GM10248 (cell line): ENCODE measurements at places on chromosomes 1 and 21.
A peak's percentile ranks its signal among the peaks of the same experiment; 100 is the strongest.

DNA sequence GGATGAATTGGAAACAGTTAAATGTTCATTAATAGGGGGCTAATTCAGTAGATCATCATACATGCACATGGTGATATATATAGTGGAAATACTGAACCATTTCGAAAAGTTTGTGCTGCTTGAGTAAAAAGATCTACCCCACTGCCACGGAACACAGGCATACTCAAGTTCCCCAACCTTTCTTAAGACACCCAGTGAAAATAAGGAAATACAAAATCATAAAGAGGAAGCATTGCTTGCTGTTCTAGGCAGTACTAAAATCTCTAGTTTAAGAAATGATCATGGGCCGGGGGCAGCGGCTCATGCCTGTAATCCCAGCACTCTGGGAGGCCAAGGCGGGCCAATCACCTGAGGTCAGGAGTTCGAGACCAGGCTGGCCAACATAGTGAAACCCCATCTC, 37.6 kb upstream of the KIRREL1 start:
- DNase-seq, result no peak

GRCh38 chr1:159921251-159921650, 4.1 kb downstream of the TAGLN2 start:
- DNase-seq, result peak; percentile 75

DNA sequence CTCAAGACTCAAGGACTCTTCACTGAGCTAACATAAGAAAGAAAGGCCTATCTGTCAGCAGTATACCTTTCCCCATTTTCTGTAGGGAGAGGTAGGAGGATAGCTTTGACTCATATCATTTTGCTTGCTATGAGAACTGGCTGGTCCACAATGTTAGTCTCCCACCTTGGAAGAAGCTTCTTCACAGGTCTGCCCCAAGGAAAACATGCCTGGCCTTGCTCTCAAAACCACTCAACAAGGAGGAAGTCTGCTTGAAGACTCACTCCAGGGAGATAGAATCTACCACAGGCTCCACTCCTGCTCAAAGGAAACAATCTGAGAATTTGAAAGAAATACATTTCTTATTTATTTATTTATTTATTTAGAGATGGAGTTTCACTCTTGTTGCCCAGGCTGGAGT, 29.5 kb upstream of the LAMC1 start:
- DNase-seq, result no peak

DNA sequence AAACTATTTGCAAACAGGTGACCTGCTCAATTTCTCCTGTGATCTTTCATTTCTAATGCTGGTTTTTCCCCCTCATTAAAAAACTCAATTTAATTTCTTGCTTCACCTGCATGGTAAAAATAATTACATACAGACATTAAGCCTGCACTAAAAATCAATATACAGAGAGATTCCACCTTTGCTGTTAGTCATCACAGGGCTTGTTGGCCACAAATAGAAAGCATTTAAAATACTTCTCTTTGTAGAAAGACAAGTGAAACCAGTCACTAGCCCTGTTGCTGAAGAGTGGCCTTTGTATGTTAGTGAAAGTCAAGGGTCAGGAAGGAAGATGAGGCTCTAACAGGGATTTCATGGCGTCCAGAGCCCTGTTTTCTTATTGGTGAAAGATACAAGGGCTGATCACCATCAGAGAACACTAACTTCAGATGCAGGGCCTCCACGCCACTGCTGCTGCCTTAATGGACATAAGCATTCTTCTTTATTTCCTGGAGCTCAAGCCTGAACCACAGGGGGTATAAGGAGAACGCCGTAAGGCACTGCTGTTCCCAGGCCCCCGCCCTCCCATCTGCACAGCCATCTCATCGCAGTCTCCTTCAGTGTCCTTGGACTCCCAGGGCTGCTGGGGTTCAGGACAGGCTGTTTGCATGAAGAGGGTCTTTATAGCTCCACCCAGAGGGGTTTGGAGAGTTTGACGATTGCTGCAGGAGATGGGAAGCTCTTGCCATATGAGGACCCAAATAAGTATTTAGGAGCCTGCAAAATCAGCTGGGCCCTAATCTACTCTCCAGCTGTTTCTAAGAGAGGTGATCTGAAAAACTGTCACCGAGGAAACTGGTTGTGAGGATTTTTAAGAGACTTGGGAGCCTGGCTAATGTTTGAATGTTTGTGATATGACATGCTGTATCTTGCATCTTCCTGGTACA, 117.3 kb upstream of the IRF2BP2 start:
- peak; percentile 64 for DNase-seq

GRCh38 chr21:43578677-43579303, 80.5 kb downstream of the HSF2BP start:
- DNase-seq, result no peak

DNA sequence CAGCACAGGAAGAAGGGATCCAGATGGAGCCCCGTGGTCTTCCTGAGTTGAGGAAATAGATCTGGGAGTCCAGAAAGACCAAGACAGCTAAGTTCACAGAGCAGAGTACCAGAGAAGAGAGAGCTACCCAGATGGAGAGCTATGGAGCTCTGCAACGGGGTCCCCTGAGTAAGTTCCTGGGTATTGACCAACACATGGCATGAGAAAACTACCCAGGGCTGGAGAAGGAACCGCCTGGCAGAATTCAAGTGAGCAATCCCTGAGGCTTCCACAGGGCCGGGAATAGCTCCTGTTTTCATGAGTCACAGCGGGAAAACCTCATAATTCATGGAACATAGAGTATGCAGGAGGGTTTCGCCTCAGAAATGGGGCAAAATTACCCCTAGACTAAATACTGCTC, 19.7 kb downstream of the STPG1 start:
- no peak for DNase-seq

- DNase-seq, result no peak
Measured at GRCh38 chr1:56146449-56146848, 432.9 kb downstream of the PLPP3 start.

DNA sequence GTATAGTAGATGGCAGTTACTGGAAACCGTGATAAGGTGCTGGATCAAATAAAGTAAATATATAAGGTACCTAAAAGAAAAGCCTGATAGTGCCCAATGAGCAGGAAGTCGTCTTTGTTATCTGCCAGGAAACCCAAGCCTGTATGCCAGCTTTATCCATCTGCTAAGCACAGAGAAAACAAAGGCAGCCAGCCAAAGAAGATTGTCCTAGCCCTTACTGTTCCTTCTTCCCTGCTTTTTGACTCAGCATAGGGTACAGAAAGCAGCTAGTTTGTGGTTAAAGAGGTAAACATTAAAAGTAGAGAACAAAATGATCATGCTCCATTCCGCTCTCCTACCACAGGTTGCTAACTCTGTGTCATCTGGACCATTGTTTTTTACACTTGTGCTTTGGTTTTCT, 10.1 kb downstream of the KRTAP22-2 start:
- no peak for DNase-seq

- DNase-seq, result no peak
Measured at GRCh38 chr1:109863667-109864046, 47.0 kb upstream of the CSF1 start.

DNA sequence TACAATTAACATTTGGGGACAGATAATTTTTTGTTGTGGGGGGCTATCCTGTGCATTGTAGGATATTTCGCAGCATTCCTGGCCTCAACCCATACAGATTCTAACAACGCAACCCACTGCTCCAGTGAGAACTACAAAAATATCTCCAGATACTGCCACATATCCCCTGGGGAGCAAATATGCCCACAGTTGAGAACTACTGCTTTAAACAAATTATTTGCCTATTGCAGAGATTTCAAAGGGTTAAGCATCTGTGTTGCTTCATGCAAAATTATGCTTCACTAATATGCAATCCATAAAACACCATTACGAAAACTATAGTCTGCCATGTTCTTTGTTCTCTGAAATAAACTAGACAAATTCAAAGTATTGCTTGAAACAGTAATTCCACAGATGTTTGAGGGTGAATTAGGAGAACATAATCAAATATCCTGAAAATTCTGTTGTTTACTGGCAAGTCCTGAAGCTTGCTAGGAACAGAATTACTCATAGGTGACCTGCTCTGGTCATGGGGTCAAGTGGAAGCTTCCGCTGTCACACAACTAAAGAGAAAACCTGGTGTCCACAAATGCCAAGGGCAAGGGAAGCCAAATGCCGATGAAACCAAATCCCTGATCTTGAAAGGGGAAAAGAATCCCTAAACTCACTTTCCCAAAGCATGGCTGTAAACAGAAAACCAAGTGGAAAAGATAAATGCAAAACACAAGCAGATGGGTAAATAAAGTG, 149.4 kb downstream of the RERE start:
- DNase-seq, result no peak

- DNase-seq, result no peak
Measured at GRCh38 chr21:15009837-15010363, 54.9 kb downstream of the NRIP1 start.

- DNase-seq, result no peak
Measured at GRCh38 chr1:181251713-181252075, 163.2 kb downstream of the IER5 start.

DNA sequence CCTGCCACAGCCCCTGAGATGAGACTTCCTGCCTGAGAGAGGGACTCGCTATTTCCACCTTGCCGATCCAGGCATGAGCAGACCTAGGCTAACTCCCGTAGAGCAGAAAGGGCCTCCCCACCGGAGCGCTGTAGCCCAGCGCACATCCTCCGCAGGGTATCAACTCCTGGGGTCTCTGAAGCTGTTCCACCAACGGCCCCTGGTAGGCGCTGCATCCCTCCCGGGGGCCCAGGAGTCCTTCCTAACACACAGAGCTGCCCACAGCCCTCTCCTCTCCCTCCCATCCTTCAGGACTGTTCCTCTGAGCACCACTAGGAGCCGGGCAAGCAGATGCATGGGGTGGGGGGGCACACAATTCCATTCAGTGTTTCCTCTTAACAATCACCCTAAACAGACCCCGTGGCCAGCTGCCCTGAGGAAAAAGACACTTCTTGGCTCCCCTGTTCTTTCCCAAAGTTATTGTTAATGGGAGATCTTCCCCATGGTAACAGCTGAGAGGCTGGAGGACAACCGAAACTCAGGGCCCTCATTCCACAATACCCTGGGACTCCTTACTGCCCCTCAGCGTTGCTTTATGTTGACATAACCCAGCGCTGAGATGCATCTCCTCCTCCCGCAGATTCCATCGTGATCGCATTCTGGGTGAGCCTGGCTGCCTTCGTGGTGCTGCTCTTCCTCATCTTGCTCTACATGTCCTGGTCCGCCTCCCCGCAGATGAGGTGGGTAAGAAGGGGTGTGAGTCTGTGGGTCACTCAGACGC, 7.5 kb downstream of the MRAP start:
- no peak for DNase-seq

GRCh38 chr1:230274254-230274653, 151.9 kb downstream of the PGBD5 start:
- no peak for DNase-seq

DNA sequence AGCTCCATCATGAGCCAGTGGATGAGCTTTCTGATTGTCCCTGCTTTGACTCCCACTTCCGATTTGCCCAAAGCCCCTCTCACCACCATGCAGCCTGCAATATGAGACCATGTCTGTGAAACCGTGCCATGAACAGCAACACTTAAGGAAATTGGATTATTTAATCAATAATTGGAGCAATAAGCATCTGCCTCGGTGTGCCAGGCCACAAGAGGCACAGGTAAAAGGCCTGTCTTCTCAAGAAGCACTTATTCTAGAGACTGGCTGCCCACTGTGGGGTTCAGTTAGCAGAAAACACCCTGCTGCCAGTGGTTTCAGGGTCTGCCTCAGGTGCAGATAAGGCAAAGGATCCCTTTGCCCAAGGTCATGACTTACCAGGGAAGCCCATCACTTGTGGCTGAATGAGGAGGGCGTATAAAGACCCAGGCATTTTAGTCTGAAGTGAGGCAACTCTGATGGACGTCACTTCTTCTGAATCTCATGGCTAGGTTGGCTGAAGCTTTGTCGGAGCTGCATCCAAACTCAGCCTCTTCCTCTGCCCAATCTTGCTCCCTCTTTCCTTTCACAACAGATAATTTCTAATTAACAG, 7.1 kb upstream of the CHI3L2 start:
- DNase-seq, result no peak

DNA sequence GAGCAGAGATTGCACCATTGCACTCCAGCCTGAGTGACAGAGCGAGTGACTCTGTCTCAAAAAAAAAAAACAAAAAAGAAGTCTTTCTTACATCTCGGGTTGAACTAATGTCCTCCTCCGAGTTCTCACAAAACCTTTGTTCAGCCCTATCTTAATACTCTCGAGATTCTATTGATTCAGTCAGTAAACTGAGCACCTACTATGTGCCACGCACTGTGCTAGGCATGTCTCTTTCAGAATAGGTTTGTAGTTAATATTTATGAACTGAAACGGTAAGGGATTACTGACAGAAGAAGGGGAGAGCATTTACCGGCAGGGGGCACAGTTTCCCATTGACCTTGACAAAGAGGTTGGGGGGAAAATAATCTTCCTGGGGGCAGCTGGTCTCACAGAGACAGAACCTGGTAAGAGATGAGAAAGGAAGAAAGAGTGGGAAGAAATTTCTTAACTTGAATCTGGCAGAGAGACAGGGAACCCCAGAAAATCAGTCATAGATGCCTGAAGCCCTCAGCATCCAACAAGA, 3.4 kb downstream of the PIAS3 start:
- no peak for DNase-seq
